ENCODE measurements at places on chromosomes 13 and 19.

DNA sequence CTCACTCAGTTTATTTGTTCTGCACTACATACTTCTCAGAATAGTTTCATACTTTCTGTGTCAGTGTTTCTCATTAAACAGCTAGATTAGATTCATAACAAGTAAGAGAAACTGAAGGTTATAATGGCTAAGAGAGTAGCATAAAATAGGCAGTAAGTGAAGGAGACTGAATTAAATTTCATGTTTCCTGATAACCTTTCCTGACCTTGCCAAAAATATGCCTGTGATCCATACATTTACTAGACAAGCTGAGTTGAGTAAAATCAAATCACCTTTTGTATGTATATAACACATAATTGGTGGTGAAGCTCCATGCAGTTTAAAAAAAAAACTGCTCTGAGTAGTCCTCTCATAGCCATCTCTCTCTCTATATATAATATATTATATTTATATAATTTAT lies 545.3 kb upstream of the PCDH20 start:
- DNase-seq, result no peak

GRCh38 chr19:2207991-2208860 lies 27.9 kb downstream of the PLEKHJ1 start:
- DNase-seq, result no peak

GRCh38 chr13:73074014-73074413 lies 15.2 kb downstream of the KLF5 start:
- DNase-seq, result no peak

DNA sequence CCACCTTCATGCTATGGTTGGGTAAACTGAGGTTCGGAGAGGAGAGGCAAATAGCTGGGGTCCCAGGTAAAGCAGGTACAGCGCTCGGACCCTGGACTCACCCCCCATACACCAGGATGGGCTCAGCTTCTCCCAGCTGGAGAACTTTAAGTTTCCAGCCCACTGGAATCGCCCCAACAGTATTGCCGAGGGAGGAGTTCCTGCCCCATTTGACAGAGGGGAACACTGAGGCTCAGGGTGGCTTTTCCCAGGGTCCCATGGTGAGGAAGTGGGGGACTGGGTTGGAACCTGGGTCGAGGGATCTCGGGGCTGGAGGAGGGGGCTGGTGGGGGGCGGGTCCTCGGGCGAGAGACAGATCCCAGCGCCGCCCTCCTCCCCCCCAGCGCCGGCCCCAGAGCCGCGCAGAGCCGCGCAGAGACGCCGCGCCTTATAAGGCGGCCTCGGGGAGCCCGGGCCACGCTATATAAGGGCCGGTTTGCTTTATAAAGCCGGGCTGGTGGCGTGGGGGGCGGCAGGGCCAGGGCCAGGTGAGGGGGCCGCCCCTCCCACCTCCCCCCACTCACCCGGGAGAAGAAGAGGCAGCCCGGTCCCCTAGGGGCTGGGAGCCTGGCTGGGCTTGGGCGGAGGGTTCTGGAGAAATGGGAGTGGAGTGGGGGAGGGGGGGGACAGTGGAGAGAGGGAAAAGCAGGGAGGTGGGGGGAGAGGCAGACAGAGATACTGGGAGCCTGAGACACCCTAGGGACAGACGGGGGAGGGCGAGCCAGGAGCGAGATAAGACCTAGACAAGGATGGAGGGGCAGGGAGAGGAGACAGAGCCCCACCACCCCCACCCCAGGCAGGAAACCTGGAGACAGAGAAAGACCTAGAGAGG lies 1.1 kb downstream of the CNN1 start:
- DNase-seq, result no peak

DNA sequence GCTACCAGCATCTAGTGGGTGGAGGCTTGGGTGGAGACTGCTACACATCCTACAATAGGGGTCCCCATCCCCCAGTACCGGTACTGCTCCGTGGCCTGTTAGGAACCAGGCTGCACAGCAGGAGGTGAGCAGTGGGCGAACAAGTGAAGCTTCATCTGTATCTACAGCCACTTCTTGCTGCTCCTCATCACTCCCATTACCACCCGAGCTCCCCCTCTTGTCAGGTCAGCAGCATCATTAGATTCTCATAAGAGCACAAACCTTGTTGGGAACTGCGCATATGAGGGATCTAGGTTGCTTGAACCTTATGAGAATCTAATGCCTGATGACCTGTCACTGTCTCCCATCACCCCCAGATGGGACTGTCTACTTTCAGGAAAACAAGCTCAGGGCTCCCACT lies 37.0 kb downstream of the NWD1 start:
- no peak for DNase-seq

- no peak for DNase-seq
These were observed 116.5 kb upstream of the FBXL3 start for GRCh38 chr13:77143431-77143830.

- no peak for DNase-seq
These were observed 1.8 kb downstream of the TMEM143 start for GRCh38 chr19:48361912-48362311.

DNA sequence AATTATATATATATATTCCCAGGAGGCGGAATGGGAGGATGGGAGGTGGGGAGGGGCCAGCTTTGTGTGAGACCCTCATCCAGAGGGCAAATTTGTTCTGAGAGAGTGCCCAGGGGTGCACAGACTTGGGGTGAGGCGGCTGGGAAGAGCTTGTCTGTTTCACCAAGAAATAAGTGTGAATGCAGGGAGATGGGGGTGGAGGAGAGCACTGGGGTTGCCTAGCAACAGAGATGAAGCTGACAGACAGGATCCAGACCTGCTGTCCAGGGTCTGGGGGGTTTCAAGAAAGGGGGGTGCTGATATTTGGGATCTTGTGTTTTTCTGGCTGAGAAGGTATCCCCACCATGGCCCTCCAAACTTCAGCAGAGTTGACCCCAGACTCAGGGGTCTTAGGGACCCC lies 18.6 kb upstream of the TNFAIP8L1 start:
- no peak for DNase-seq

DNA sequence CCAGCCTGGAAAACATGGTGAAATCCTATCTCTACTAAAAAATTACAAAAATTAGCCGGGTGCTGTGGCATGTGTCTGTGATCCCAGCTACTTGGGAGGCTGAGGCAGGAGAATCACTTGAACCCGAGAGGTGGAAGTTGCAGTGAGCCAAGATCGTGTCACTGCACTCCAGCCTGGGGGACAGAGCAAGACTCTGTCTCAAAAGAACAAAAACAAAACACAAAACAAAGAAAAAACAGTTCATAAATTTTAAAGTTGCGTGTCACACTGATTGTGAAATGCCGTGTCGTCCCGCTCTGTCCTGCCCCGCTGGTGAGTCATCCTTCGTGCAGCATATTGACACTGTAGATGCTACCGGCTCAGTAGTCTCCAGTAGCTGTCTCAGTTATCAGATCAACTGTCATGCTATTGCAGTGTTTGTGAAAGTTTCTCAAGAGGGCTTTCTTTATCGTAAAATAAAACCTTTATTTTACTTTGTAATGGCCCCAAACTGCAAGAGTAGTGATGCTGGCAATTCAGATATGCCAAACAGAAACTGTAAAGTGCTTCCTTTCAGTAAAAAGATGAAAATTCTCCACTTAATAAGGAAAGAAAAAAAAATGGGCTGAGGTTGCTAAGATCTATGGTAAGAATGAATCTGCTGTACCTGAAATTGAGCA lies 36.4 kb upstream of the IGFL1 start:
- peak; percentile 21 for DNase-seq

GRCh38 chr13:28528388-28528787 lies 33.5 kb upstream of the FLT1 start:
- no peak for DNase-seq

- DNase-seq, result no peak
These were observed 777.2 kb downstream of the UQCRFS1 start for GRCh38 chr19:28435551-28436271.

- no peak for DNase-seq
These were observed 12.2 kb downstream of the SERP2 start for GRCh38 chr13:44385847-44386246.

- no peak for DNase-seq
These were observed 23.7 kb upstream of the CERS4 start for GRCh38 chr19:8185343-8186068.

DNA sequence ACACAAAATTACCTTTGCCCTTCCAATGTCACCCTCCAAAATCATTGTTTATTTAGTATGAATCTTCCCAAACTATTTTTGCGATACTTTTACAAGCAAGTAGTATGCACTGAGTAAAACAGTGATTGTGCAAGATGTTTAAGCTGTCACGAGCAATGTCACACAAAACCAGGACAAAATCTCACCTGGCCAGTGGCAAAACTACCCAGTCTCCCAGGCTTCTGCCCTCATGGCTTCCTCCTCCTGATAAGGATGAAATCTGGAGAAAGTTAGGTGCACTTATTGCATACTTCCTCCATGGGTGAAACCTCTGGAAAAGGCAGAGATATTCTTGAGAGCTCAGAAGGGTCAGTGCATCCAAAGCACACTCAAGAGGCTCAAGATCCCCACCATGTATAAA lies 500.8 kb downstream of the IRS2 start:
- DNase-seq, result no peak

DNA sequence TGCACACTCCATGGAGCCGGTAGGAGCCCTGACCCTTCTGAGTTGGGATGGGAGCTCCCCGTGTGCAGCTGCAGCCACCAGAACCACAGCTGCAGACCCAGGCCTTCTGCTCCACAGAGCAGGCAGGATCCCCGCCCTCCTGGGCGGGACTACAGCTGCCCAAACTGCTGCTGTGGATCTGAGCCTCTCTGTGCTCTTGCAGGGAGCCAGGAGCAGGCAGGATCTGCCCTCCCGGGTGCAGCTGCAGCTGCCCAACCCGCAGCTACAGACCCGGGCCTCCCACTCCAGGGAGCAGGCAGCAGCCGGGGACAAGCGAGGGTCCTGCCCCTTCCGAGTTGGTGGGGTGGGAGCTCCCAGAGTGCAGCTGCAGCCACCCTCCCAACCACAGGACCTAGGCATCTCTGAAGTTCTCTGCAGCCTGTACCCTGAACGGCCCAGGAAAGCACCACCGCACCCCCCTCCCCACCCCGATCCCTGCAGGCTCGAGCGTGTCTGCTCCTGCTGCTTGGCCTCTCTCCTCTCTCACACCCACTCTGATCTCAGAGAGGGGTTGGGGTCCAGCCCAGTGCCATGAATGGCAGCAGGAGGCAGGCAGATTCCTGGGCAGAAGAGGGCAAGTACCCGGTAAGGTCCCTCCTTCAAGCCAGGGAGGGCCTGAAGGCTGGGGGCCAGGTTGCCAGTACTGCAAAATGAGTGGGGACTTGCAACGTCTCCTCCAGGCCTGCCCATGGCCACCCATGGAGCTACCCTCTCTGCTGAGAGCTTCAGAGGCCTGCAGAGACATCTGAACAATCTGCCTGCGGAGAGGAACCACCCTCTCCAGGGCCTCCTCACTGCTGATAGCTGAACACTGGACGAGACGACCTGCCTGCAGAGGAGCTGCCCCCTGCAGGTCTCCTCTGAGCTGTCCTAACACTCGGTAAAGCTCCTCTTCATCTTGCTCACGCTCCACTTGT lies 16.4 kb upstream of the EMP3 start:
- DNase-seq, result peak; percentile 25

DNA sequence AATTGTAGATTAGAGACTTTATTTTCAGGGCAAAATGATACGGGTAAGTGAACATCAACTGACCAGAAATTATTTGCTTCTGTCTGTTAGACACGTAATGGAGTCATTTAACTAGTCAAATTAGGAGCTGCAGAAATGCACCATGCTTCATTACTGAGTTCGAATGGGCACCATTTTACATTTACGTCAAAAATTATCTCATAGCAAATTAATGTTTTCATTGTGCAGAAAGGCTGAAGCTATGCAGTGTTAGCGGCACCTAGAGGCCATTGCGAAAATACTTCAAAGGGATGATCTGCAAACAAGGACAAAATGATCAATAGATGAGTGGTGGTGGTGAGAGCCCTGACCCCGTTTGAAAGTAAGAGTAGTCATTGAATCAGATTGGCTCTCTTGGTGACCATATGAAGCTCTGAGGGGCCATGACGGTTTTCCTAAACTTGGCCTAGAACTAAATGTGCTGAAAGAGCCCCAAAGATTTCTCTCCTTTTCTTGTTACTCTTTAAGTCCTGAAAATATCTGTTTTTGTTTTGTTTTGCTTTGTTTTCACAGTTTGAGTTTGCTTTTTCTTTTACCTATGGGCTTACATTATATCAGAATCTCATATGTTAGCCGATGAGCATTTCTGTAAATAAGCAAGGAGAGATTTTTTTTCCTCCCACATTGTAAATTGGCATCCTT lies 277.9 kb downstream of the ZNF536 start:
- DNase-seq, result peak; percentile 29

GRCh38 chr13:27975564-27976361 lies 6.6 kb upstream of the CDX2 start:
- no peak for DNase-seq

DNA sequence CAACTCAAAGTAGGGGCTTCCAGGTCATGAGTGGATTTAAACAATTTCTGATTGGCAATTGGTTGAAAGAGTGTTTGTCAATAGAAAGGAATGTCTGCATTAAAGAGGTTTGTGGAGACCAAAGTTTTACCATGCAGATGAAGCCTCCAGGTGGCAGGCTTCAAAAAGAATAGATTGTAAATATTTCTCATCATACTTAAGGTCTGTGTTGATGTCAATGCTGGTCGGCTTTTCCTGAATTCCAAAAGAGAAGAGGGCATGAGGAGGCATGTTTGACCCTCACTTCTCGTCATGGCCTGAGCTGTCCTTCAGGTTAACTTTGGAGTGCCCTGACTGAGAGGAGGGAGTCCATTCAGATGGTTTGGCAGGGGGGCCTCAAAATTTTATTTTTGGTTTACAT lies 125.4 kb upstream of the RFC3 start:
- DNase-seq, result no peak

DNA sequence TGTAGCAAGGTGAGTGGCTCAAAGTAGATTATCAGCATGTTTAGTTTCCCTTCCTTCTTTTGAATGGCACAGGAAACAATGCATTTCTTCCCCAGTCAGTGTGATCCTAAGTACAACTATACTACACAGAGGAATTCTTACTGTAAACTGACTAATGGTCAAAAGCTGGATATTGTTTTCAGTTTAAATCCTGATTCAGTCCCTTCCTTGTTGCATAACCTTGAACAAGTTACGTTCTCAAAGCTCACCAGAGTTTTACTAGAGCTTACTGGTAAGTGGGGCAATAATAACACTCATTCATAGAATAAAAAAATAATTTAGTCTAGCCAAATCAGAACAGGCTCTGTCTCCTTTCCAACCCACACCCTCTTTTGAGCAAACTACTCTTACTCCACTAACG lies 180.1 kb downstream of the POSTN start:
- DNase-seq, result no peak

- no peak for DNase-seq
These were observed 2.5 kb downstream of the IGSF23 start for GRCh38 chr19:44615863-44616247.

DNA sequence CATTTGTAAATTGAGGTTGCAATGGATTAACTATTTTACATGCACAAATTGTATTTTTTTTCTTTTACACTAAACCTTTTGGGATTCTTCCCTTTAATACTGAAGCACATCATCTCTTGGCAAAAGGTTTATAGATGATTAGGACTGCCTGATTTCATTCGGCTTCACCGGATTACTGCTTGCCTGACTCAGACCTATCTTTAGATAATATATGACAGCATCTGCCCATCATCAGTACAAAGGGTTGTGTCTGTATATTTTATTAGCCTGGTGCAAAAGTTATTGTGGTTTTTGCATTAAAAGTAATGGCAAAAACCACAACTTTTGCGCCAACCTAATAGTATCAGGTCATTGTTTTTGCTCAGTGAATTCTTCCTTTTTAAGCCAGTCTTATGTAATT lies 316.2 kb upstream of the HTR2A start:
- no peak for DNase-seq

Data from substantia nigra (tissue), 51 donors.